A549 treated with GW870086 at 1 μM for 4 hours (cell line): ENCODE measurements at places on chromosomes 13 and 19. TPM values are rescaled to one million over a fixed set of nuclear protein-coding genes. Genes with fewer than 3 reads are reported as not detected.

LHB gene
- total RNA-seq: not detected in 5 replicates

C19orf67 gene
- not detected in 5 replicates for total RNA-seq

FGF21 gene
- total RNA-seq: not detected in 5 replicates

SLC17A7 gene
- 0.51 to 0.57 TPM (median 0.53 TPM) in 5 replicates for total RNA-seq
